Bronchial epithelial cell (primary cell): ENCODE measurements at places on chromosomes 12 and 14.
A peak's percentile ranks its signal among the peaks of the same experiment; 100 is the strongest.

- DNase-seq, result peak; percentile 3
Measured at GRCh38 chr12:76879710-76880518, 1.1 kb upstream of the CSRP2 start.

DNA sequence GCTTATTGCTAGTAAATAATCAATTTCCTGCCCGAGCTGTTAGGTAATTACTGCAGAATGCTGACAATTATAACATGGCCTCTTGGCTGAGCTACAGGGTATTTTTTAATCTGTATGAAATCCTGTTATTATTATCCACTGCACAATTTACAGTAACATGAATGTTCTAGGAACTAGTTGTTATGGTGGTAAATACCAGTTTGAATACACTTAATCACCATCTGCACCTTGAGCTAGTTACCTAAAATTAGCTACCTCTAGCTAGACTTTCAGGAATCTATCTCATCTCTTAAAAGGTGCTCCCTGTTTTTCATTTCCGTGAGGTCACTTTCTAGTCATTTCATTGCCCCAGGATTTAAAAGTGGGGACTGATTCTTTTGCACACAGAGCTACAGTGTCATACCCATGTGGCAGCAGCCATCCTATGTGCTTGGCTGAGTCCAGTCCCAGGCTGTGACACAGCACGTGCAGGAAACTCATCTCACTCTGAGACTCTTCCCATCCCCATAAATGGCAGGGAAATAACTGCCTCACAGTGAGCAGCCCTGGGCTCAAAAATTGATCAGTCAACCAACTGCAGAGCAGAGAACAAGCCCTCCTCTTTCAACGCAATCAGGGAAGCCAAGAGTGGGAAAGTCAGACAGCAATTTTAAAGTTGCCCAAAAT, 37.6 kb downstream of the DCP1B start:
- no peak for DNase-seq

DNA sequence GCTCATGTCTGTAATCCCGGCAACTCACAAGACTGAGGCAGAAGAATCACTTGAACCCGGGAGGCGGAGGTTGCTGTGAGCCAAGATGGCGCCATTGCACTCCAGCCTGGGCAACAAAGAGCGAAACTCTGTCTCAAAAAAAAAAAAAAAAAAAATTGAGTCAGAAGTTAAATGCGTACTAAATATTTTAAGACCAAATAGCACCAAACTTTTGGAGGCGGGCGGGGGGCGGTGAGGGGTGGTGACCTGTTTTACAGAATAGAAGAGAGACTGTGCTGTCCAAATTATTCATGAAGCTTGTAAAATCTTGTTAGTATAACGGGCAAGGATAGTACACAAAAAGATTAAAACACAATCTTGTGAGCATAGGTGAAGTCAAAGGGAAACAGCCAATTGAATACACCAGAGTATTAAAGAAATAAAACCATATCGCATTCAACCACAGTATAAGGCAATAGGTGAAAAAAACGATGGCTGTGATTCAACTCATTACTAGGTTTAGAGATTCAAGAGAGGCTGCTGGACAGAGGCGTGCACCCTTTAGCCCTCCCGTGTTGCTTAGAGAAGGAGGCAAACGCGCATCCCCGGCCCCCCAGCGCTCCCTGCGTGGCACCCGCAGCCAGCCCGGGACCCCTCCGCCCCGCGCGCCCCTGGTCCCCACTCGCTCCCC, 571 bp downstream of the ZNF891 start:
- DNase-seq, result peak; percentile 42

DNA sequence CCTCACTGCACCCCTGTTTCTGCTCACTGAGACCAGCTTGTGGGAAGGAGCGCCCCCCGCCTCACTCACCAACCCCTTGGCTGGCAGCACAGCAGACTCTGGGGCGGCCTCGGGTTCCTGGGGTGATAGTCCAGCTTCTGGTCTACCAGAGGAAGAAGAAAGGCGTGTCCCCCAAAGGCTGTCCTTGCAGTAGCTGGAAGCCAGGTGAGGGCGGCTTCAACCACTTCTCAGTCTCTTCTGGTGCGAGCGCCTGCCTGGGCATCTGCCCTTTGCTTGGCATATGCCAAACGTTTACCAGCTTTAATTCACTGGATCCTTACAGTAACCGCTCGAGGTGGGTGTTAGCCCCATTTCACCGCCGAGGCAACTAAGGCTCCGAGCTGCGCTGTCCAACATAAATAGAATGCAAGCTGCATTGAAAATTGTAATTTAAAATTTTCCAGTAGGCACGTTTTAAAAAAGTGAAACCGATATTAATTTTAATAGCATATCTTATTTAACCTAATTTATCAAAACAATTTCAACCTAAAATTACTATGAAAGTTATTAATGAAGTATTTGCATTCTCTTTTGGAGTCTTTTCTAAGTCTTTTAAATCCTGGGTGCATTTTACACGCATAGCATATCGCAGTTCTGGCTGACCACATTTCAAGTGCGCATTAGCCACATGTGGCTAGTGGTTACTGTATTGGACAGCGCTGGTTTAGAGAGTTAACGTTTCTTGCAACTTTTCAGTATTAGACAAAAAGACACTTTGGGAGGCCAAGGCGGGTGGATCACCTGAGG, 872 bp downstream of the FAM177A1 start:
- DNase-seq, result peak; percentile 50

DNA sequence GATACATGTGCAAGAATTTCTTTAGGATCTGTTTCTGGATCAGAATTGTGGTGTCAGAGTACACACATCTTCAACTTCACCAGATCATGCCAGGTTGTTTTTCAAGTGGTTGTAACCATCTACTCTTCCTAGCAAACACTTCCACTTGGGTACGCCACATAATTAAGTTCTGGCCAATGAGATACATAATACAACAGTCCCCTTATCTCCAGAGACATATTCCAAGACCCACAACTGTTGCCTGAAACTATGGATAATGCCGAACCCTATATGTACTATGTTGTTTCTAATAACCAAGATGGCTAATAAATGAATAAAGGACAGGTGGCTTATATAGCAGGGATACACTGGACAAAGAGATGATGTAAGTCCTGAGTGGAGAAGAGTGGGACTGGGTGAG, 2.5 kb upstream of the CHPT1 start:
- DNase-seq, result no peak

DNA sequence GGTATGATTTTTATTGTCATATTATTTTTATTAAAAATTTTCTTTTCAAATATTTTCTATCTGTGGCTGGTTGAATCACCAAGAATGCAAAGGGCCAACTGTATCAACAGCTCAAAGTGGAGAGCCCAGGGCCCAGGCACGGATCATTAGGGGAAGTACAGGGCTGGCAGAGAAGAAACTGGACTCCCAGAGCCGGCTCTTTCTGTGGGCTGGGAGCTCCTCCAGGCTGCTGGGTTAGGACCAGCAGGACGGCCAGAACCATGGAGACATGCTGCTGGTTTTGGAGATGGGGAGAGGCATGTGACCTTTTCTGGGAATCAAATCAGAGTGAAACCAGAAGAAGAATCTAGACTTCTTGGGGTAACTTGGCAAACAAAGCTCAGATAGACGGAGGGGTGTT, 220.5 kb downstream of the CACNA1C start:
- DNase-seq, result no peak

- peak; percentile 61 for DNase-seq
Measured at GRCh38 chr14:88995437-88996198, 171.2 kb downstream of the TTC8 start.

DNA sequence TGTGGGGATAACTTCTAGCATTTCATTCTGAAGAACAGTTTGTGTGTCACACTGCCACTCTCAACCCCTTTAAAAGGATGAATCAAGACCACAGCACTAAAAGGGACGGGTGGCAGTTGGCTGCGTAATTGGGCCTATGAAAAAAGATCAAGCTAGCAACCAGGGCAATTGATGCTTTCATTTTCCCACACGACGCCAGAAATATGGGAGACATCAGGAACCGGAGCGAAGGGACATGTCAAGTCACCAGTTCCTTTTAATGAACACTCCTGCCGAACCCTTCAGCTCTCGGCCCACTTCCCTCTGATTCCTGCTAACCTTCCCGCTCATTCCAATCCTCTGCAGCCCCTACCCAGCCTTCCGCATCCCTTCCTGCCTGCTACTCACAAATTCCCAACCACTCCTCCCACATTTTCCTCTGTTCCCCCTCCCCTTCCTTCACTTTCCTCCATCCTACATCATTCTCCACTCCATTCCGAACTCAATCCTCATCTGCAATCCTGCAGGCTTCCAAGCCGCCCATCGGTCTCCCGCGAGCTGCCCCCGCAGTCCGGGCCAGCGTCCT, 753 bp downstream of the CSRNP2 start:
- peak; percentile 16 for DNase-seq

DNA sequence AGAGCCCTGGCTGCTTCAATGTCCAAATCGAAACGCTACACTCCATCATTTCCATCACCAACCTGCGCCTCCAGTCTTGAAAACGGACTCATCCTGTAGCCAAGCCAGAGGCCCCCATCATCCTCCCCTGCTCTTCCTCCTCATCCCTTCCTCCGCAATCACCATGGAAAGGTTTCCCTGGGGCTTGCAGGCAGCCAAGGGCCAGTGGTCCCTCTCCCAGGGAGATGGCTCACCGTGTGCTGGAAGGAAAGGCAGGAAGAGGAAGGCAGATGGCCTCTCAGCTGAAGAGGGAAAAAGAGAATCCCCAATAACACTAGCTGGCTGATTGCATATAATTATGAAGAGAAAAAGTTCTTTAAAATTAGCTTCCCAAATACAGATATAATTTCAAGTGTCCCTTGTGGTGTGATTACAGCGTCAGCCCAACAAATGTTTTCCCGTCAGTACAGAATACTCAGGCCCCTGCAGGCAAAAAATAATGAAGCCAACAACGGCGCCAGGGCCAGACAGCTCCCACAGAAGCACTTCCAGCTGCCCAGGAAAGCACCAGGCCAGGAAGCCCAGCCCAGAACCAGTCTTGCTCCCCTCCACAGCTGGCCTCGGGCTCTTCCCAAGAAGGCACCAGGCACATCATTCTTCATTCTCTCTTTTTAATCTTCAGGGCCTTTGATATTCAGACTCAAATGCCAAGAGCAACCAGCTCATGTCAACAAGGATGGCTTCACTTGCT, 24.7 kb downstream of the ITPK1 start:
- no peak for DNase-seq

- no peak for DNase-seq
Measured at GRCh38 chr14:73720636-73721035, 6.5 kb upstream of the PNMA1 start.

DNA sequence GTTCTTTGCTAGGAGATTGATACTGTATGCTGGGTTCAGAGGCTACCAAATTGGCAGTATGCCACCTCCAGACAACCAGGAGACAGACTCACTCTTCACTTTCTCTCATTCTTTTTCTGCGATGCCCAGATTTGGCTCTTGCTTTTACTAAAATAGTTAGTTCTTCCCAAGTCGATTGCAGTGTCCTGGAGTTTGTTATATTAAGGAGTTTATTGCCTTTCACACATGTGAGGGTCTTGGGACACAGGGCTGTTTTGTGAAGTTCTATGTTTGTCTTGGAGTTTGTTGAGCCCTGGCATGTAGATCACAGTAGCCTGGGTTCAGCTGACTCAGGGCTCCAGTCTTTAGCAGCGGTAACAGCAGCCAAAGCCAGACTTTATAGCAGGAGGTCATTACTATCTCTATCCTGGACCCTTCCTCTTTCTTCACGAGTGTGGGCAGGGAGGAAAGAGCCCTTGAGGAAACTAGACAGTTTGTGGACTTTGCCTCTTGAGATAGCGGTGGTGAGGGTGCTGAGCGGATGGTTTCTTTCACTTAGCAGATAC, 1.6 kb downstream of the MLEC start:
- DNase-seq, result peak; percentile 38
